CD4-positive, CD25-positive, alpha-beta regulatory T cell (primary cell): ENCODE measurements at places on chromosomes 6 and 20. TPM values are rescaled to one million over a fixed set of nuclear protein-coding genes. Genes with fewer than 3 reads are reported as not detected.

DNA sequence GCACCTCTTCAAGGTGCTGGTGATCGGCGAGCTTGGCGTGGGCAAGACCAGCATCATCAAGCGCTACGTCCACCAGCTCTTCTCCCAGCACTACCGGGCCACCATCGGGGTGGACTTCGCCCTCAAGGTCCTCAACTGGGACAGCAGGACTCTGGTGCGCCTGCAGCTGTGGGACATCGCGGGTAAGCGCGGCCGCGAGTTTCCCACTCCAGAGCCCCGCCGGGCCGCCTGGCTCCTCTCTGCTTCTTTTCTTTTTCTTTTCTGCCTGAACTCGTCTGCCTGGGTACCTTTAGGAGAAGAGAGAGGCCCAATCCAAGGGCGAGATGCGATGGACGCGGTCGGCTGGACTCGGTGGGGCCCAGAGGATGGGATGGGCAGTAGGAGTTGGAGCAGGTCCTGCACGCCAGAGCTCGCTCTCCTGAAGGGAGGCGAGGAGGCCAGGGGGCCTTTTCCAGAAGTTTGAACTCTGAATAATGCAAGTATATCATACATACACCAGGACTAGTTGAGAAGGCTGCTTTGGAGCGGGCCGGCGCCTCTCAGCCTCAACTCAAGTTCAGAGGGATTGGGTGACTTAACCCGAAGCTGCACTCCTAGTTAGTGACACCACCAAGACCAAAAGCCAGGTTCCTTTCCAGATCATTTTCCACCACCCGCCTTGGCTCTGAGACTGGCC, 445 bp downstream of the RAB32 start:
- no peak for DNase-seq

- no peak for DNase-seq
Observed at GRCh38 chr6:14108571-14109410, 8.8 kb upstream of the CD83 start.

- no peak for DNase-seq
Observed at GRCh38 chr20:44024820-44025580, 110.3 kb downstream of the TOX2 start.

- DNase-seq, result no peak
Observed at GRCh38 chr6:167839343-167839742, 12.6 kb downstream of the AFDN start.

Gene SCRT2
- not detected for total RNA-seq

Gene CLDN20
- total RNA-seq, result not detected
